ENCODE measurements at places on chromosomes 3 and 15. TPM values are rescaled to one million over a fixed set of nuclear protein-coding genes. Genes with fewer than 3 reads are reported as not detected.

GPR27 gene
- 5.1 TPM for total RNA-seq

PRR20G gene
- total RNA-seq = not detected

UROC1 gene
- not detected for total RNA-seq

GABRR3 gene
- total RNA-seq = not detected

SOX2 gene
- total RNA-seq = 10.4 TPM

GOLGA8Q gene
- 1.2 TPM for total RNA-seq

MCTP2 gene
- 16.6 TPM for total RNA-seq

UBE3A gene
- 246 TPM for total RNA-seq

GOLGA8T gene
- not detected for total RNA-seq

ANKRD34C gene
- 0.21 TPM for total RNA-seq

KCNMB3 gene
- 3.9 TPM for total RNA-seq

CCR2 gene
- 1.2 TPM for total RNA-seq

TAGLN3 gene
- total RNA-seq = 1.6 TPM

PPARG gene
- 8.2 TPM for total RNA-seq

RHCG gene
- total RNA-seq = 70.4 TPM

CD86 gene
- total RNA-seq = 2.5 TPM

TIMP4 gene
- total RNA-seq = 1.1 TPM

ALDH1A2 gene
- 1.6 TPM for total RNA-seq

MAGEL2 gene
- 6.4 TPM for total RNA-seq

PDIA3 gene
- 126 TPM for total RNA-seq

TEX55 gene
- not detected for total RNA-seq

IGSF10 gene
- 15.3 TPM for total RNA-seq

MYLK gene
- total RNA-seq = 52.5 TPM

COLQ gene
- total RNA-seq = 12.1 TPM

ARHGEF26 gene
- 18.4 TPM for total RNA-seq

MOBP gene
- not detected for total RNA-seq

TTLL13 gene
- total RNA-seq = not detected

DPPA2 gene
- total RNA-seq = not detected

MORC1 gene
- total RNA-seq = not detected

ITGA11 gene
- 6.3 TPM for total RNA-seq

UNC13C gene
- 0.92 TPM for total RNA-seq

C3orf70 gene
- 6.2 TPM for total RNA-seq

ATP10A gene
- total RNA-seq = 6.5 TPM

CHCHD6 gene
- total RNA-seq = 4.8 TPM

EFCC1 gene
- 1.3 TPM for total RNA-seq

MEX3B gene
- 9.1 TPM for total RNA-seq

NAALADL2 gene
- total RNA-seq = 76.0 TPM

PCSK6 gene
- total RNA-seq = 10.6 TPM

ACOX2 gene
- total RNA-seq = 12.6 TPM

PPP1R14D gene
- not detected for total RNA-seq

DGKG gene
- 2.2 TPM for total RNA-seq

SLC6A20 gene
- 1.2 TPM for total RNA-seq

BOC gene
- 95.9 TPM for total RNA-seq

ST8SIA2 gene
- total RNA-seq = 12.7 TPM

EFCAB12 gene
- total RNA-seq = not detected

PSTPIP1 gene
- 5.3 TPM for total RNA-seq

CPNE9 gene
- total RNA-seq = not detected

SRGAP3 gene
- 19.7 TPM for total RNA-seq

CERS3 gene
- 8.9 TPM for total RNA-seq

UBA3 gene
- 75.3 TPM for total RNA-seq

GXYLT2 gene
- 47.7 TPM for total RNA-seq

CTXND1 gene
- 1.2 TPM for total RNA-seq

ACTC1 gene
- total RNA-seq = 1,740 TPM

MELTF gene
- total RNA-seq = 6.6 TPM

GOLGA8K gene
- not detected for total RNA-seq

CTXN2 gene
- total RNA-seq = not detected

ALAS1 gene
- 40.7 TPM for total RNA-seq

FEM1B gene
- total RNA-seq = 73.8 TPM

KY gene
- 222 TPM for total RNA-seq

Measured in tongue (tissue), 3 donors.